ENCODE measurements at places on chromosomes 3 and 15.

- no peak for DNase-seq
Observed at GRCh38 chr3:50396502-50396901, 37.2 kb upstream of the TMEM115 start.

DNA sequence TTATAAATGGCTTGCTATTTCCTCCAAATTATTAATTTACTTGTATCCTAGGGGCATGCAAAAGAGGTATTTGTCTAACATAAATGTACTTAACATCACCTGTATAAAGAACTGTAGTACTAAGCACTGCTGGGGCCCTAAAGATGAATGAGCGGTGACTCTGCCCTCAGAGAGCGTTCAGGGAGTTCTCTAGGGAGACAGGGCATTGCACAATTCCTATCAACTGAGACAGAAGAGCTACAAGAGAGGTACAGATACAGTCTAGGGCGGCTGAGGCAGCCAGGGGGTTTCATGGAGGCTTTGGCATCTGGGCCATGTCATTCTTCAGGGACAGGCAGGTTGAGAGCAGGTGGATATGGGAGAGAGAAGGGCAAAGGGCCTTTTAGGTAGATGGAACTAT is 39.9 kb upstream of the PARL start:
- no peak for DNase-seq

DNA sequence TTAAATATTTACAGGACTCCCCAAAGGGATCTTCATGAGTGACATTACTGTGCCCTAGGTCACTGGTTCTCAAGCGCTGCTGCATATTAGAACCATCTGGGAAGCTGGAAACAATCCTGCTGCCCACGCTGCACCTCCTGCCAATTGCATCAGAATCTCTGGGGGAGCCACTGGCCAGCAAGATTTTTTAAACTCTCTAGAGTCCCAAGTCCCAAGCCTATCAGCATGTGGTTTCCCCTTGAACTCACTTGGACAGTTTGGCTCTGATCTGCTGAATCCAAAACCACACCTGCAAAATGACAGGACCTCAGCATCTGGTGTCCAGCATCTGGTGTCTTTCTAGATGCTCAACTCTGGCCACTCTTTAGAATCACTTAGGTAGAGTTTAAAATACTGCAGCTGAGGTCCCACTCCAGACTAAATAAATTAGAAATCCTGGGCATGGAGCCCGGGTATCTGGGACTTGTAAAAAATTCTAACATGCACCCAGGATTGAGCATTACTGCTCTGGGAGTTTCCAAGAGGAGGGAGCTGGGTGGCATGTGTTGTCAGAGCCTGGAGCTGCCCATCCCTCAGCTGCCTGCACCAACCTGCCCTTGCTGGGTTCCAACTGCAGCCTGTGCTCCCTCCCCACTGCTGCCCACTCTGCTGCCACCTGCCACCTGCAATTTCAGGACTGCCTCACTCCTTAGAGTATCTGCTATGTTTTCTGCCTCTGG is 311.3 kb downstream of the SLC9A9 start:
- no peak for DNase-seq

GRCh38 chr3:19348941-19349564 is 200.7 kb downstream of the KCNH8 start:
- DNase-seq = no peak

GRCh38 chr15:63494408-63494807 is 10.0 kb upstream of the USP3 start:
- DNase-seq = no peak

DNA sequence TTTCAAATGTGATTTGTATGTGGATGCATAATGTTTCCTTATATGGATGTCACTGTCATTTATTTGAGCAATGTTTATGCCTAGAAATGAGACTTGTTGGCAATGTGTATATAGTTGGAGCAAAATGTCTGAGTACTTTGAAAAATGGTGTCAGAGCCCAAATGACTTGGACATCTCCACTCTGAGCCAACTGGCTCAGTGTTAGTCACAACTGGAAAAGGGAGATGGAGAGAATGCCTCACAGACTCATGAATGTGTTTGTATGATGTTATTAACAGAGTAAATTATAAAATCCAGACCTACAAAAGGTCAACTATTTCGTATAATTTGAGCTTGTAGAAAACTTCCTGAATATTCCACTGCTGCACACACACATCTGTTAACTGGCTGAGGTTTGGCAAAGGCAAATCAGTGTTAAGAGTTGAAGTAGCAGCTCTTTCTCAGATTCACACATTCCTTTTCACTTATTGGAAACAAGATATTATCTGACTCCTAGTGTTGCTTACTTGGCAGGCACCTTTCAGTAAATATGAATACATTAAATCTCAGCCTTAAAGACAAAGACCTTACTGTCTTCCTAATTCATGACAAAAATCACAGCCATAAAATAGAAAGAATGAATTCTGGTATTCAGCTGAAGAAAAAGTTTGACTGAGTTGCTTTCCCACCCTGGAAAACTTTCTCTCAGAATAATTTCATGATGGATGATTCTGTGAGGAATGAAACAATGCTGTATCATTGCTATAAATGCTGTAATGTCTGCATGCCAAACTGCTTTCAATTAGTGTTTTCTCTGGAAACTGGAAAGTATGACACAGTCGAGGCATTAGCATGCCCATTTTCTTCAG is 27.0 kb downstream of the ADIPOQ start:
- DNase-seq = no peak

DNA sequence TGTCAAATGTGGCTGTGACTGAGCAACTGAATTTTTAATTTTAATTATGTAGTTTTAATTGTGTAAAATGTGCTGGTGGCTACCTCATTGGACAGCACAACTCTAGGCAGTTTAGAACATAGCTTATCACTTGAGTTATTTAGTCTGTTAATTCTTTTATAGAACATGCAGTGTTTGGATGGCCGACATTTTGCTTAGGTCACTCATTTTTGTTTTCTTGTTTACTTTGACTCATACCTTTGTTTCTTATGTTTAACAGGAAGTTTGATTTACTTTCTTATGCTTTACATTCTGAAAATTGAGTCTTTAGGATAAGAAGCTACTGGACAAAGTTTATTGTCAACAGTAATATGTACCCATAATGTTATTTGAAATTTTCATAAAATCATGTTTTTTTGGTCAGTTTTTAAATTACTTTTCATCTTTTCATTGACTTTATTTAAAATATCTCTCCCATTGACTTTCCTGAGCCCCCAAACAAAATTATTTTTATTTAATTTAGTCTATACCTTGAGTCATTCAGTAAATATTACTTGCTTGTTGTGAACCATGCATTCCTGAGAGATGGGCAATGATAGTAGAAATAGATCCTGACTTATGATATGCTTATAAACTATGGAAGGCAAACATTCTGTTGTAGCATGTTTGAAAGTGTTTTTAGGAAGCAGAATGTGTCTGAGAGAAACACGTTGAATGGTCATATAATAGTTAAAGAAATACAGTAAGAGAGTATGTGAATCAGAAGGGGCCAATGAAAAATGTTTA is 60.6 kb downstream of the TCF12 start:
- DNase-seq = no peak

DNA sequence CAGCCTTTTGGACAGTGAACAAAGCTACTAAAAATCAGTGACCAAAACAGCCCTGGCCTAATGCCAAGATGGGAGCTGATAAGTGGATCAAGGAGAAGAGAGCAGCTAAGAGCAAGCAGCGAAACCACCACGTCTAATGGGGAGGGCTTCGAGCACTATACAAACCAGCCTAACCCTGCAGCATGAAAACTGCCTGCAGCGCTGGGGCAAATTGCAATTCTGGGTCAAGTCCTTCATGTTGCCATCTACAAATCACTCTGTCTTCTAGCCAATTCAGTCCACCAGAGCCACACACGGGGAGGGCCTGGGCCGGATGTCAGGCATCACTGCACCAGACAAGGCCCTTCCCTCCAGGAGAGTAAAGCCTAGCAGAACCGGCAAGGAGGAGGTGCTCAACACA is 30.5 kb upstream of the SPATA12 start:
- no peak for DNase-seq

Data from activated gamma-delta T cell (primary cell).